Activated T-helper 9 cell treated with anti-CD3 and anti-CD28 coated beads, Interleukin-2, amount 50 U/mL, for 16 hours (primary cell): ENCODE measurements at places on chromosomes 16 and 17.

- DNase-seq: no peak
Measured at GRCh38 chr17:38361694-38362465, 10.2 kb downstream of the SOCS7 start.

DNA sequence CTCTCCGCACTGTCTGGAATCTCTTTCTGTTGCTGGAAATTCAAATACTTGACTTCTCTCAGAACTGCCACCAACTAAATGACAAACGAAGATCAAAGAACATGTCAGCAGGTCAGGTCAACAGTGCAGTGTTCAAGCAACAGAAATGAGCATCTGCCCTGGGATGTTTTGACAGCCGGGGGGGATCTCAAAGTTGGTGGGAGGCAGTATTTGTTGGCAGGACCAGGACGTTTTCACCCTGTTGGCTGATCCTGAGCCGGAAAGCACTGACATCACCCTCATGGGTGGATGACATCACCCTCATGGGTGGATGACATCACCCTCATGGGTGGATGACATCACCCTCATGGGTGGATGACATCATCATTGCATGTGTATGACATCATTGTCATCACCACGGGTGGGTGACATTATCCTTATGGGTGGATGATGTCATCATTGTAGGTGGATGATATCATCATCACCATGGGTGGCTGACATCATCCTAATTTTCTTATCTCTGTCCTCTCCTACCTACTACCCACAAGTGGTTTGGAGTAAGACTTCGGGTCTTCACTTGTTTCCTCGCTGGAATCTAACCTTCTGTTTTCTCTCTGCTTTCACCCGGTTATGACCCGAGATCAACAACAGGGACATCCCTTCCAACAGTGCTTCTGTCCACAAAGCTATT, 18.9 kb downstream of the DNAH17 start:
- DNase-seq: no peak

DNA sequence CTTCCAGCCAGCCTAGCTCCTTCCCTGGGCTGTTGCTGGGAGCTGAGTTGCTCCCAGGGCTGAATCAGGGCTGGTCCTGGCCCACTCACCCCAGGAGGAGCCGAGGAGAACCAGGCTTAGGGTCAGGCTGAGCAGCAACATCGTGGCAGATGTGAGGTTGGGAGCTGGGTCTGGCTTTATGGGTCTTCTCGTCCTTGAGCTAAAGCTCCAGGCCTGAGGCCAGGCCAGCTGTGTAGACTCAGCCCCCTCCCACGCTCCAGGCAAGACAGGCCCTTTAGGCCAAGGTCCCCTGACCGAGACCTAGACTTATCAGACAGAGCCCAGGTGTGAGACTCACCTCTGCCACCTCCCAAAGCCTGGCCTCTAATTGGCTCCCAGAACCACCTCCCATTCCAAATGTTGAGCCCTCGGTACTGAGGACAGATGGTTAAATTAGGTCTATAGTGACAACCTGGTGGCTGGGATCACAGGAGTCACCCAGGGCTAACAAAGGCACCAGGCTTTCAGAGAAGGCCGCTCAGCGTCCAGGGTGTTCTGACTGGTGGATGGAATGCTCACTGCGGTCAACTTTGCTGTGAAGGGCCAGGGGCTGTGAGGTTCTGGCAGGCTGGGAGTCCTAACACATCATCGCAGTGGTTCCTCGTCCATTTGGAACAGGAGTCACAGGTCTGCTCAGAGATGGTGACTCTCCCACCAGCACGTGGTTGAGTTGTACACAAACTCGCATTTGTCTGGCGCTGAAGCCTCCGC, at the start of gene CTRL:
Gene CTRL (minus strand): TSS at position 151 of the 750 bp plus-strand sequence. CDS start 10 bp downstream, at position 141.
- DNase-seq: no peak

DNA sequence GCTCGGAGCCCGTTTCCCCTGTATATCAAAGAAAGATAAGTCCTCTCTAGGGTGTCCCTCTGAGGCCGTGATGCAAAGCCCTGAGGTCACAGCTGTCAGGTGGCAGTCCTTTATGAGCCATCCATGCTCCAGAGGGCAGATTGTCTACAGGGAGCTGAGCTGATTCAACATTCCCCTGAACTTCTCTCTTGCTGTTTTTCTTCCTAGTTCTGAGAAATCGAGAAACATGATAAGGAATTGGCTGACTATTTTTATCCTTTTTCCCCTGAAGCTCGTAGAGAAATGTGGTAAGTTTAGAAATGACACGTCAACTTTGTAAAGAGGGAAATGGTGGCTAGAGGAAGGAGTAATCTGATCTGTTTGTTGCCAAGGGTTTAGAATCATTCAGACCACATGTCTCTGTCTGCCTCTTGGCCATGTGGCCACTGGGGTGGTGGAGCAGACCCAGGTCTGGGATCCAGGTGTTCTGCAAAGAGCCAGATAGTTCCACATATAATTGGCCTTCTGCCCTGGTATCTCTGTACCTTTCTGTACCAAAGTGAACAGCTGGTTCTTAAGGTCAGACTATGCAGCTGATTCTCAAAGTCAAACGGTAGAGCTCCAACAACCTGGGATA, 3.5 kb downstream of the CTNS start:
- no peak for DNase-seq

- DNase-seq: no peak
Measured at GRCh38 chr16:54930005-54930868, at the start of gene IRX5. IRX5 (plus strand) TSS chr16:54930865; CDS start chr16:54931199, 334 bp downstream.

- no peak for DNase-seq
Measured at GRCh38 chr17:41326173-41327145, 10.9 kb upstream of the KRTAP17-1 start.

DNA sequence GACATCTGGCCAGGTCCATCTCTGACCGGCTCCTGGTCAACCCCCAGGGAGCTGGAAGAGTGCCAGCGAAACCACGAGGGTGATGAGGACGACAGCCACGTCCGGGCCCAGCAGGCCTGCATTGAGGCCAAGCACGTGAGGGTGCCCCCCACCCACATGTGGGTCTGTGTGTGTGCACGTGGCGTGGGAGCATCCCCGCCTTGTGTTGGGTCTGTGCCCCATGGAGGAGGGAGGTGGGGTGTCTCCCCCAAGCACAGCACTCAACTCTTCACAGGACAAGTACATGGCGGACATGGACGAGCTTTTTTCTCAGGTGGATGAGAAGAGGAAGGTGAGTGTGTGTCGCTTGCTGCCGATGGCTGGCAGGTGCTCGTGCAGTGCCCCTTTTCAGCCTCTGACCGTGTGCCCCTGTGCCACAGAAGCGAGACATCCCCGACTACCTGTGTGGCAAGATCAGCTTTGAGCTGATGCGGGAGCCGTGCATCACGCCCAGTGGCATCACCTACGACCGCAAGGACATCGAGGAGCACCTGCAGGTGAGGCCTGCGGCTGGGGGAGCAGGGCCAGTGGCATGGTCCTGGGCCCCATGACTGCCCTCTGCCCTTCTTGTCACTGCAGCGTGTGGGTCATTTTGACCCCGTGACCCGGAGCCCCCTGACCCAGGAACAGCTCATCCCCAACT, 1.7 kb downstream of the STUB1 start:
- no peak for DNase-seq

DNA sequence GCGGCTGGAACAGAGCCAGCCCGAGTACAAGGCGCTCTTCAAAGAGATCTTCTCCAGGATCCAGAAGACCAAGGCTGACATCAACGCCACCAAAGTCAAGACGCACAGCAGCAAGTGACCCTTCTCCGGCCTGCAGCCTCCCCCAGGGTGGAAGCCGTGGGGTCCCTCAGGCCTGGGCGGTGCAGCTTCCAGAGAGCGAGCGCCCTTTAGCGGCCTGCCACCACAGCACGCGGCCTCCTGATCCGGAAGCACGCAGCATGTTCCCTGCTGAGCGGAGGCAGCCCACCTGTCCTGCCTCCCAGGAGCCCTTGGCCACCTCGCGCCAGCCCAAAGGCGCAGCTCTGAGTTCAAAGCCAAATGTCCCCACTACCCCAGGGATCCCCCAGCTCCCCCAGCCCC, 8.5 kb upstream of the MRPL58 start:
- no peak for DNase-seq

- no peak for DNase-seq
Measured at GRCh38 chr17:34714475-34715410, 135.4 kb downstream of the TMEM132E start.

GRCh38 chr17:17628388-17629008, 37.0 kb upstream of the PEMT start:
- peak; percentile 19 for DNase-seq

- DNase-seq: no peak
Measured at GRCh38 chr17:12074346-12074745, 53.7 kb downstream of the MAP2K4 start.

DNA sequence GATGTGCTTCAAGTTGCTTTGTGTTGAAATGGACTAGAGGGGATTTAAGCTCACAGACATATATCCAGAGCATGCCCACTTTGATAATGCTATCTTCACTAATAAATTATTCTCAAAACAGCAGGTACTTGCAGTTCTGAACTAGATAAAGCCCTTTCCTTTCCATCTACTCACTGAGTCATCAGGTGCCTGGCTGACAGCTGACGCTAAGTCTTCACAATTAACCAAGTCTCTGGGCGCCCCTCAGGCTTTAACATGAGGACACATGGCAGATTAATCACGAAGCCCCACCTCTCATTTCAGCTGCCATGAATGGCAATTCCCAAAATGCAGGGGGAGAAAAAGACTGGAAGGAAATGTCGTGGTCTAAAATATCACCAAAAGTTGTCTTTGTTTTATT, 29.5 kb upstream of the CRISPLD2 start:
- DNase-seq: no peak

DNA sequence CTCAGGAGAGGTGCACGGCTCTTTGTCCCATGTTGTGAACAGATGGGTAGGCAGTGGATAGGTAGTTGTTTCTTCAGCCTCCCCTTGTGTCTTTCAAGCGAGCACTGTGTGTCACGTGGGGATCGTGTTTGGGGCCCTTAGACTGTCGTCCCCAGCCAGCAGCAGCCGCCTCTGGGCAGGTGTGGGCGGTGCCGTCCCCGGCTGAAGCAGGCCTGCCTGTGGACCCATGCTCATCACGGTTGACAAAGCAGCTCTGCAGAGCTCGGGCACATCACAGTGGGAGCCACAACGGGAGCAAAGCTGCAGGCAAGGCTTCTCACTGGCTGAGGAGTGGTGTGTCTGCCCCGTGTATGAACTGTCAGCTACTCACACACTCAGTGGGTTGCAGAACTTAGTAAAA, 4.7 kb upstream of the RPL13 start:
- DNase-seq: no peak

- no peak for DNase-seq
Measured at GRCh38 chr17:78753316-78754250, 28.5 kb downstream of the CYTH1 start.
